ENCODE measurements at places on chromosomes 16 and 17.

DNA sequence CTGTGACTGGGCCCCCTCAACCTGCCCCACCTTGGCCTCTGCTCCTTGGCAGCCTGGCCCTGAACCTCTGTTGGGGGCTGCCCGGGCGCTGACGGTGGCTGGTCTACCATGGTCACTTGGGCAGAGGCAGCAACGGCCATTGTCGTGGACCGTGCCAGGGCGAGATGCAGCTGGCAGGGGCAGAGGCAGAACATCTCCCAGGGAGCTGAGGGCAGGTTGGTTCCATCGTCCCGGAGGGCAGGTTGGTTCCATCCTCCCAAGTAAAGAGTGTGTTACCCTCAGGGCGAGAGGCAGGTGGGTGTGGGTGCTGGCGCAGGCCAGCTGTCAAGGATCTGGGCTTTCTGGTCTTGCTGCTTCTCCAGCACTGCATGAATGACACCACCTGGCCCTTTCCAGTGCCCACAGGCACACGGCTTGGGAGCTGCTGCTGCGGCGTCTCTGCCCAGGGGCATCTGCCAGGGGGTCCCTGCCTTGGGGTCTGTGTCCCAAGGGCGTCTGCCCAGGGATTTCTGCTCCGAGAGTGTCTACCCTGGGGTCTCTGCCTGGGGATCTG is 12.0 kb downstream of the ACSF3 start:
- no peak for DNase-seq

DNA sequence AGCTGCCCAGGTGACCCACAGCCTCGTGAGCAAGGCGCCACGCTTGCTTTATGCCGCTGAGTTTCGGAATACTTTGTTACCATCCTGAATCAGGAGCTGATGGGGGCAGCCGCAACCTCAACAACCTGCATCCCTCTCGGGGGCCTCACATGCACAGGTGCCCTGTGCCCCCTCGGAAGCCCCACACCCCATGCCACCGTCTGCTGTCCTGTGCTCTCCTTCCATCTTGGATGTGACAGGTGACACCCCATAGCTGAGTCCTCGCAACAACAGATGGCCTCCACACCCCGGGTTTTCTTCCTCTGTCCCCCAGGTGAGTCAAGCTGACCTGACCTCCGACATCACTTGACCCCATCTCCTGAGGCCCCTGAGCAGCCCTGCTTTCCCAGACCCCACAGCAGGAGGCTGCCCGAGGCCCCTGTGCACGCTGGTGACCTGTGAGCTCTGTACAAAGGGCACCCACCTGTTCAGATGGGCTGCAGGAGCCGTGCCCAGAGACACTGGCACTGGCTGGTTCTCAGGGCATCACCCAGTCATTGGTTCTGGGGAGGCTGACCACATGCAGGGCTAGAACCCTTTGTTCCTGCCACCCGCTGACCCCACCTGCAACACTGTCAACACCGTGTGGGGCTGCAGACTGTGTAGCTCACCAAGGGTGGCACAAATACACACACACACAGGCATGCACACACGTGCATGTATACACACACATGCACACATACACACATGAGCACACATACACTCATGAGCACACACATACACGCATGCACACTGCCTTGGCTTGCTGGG is 57.7 kb downstream of the RMI2 start:
- no peak for DNase-seq

GRCh38 chr17:57466017-57466471 is 209.7 kb downstream of the MSI2 start:
- no peak for DNase-seq

DNA sequence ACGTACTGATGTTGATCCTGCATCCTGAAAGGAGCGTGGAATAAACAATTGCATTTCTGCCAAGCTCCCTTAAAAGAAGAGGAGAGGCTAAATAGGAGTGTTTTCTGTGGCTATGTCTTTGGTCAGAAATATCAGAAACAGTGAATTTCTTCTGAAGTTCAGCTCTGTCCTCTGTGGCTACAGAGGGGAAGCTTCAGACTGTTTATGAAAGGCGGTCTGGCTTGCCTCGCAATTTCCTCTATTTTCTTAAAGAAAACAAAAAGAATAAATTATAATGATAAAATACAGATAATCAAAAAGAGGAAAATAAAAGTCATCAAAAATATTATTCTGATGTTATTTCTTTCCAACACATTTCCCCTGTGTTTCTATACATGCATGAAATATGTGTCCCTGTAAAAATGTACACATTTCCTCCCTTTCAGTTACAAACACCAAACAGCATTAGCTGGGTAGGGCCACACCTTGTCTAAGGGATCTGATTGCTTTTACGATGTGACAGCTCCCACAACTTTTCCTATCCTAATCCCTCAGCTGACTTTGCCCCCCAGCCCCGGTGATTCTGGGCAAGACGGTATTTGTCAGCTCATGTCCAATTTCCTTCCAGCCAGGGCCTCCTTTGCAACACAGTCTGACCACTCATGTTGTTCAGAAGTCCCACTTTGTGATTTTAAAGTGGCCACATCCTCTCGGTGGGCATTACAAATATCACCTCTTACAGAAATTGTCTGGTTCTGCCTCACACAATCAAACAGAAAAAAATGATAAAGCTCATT is 439.0 kb downstream of the HS3ST3B1 start:
- DNase-seq = no peak

DNA sequence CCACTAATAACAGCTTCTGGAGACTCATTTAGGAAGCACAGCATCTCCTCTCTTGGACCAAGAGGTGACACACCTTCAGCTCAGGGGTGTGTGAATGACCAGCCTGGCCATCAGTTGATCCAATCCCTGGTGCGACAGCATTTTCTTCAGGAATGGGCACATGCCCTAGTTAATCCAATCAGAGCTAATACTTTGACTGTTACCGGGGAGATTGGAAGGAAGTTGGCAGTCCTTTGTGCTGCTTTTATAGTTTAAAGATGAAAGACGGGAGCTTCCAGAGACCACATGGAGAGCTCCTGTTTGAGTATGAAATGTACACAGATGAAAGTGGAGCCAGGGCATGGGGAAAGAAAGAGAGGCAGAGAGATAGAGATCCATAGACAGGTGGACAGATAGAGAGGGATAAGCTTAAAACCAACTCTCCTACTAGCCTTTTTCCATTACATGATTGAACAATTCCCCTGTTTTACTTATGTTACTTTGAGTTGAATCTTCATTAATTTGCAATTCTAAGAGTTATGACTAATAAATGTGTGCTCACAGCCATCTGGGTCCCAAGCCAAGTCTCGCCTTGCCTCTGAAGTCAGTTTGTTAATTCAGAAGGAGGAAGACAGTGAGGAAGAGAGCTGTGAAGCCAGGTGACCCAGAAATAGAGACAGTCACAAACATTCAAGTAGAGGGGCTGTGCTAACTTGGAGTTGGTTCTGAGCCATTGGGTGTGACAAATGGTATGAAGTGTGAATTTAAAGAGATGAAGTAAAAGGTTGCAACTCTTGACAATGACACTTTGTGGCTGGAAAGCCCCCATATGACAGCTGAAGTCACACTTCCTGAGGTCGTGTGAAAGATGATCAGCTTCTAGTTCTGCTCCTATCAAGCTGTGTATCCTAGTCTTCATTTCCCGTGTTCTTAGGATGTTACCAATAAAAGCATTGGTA is 120.0 kb upstream of the GOT2 start:
- no peak for DNase-seq

GRCh38 chr16:16110111-16110490 is 113.2 kb downstream of the ABCC6 start:
- DNase-seq = no peak

- no peak for DNase-seq
Measured at GRCh38 chr17:55663400-55663799, 59.3 kb downstream of the TMEM100 start.

GRCh38 chr16:87855852-87856715 is 13.2 kb downstream of the SLC7A5 start:
- DNase-seq = no peak

GRCh38 chr17:50265212-50265611 is 9.1 kb upstream of the TMEM92 start:
- no peak for DNase-seq

- DNase-seq = no peak
Measured at GRCh38 chr17:9577373-9577709, 899 bp downstream of the CFAP52 start.

- DNase-seq = no peak
Measured at GRCh38 chr17:74698069-74698468, 14.7 kb downstream of the CD300LF start.

- DNase-seq = peak; percentile 9
Measured at GRCh38 chr16:74052016-74052415, 244.6 kb upstream of the PSMD7 start.

GRCh38 chr17:3040882-3041281 is 22.5 kb downstream of the OR1D5 start:
- DNase-seq = no peak

DNA sequence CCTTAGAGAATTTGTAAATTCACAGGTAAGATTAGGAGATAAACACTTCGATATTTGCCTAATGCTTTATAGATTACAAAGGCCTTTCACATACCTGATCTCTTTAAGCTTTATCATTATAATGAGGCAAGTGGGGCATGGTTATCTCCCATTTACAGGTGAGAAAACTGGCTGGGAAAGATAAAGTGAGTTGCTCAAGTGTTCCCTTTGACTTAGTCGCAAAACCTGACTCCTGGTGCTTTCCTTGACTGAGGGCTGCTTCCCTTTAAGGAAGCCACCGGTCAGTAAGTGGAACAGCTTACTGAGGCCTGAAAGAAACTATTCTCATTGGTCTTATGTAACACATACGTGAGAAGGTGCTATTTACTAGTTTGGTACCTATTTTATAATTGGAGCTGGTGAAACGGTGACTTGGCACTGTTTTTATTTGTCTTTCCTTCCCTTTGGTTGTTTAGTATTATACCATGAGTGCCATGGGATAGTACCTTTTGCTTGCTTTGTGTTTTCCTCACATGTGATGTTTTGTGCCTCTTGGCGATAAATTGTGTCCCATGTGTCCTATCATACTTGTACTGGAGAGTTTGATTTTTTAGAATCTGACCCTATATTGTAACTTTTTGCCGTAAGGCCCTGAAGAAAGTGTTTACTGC is 57.2 kb downstream of the NUP88 start:
- no peak for DNase-seq

DNA sequence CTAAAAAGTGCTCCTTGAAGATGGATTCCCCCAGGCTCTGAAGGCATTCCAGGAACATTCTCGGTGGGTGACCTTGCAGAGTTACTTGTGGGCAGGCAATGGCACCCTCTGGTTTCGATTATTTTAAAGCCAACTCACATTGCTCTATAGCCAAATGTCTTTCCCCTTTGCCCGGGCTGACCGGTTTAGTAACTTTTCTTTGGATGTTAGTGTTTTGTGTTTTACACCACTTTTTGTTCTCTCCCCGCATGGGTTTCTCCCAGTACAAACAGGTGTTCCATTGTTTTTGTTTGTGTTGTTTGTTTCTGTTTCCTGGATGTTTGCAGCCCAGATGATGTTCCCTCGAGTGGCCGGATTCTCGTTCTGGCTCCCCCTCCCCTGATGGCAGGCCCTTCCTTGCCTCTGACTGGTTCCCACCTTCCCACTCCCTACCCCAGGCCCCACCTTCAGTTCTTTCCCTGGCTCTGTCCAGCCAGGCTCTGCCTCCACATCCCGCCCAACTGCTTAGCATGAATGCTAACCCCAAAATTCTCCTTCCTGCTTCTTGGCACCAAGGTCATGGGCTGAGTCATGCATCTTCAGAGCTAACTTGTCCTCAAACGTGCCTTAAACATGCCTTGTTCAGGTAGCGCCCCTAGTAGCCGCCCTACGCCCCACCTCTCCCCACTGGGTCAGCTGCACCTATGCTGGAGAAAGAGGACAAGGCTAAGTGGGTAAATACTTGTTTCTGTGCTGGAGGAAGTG is 40.6 kb downstream of the ELAC2 start:
- no peak for DNase-seq

- peak; percentile 28 for DNase-seq
Measured at GRCh38 chr17:19274893-19275292, 37.7 kb downstream of the EPN2 start.

GRCh38 chr16:85969591-85969990 is 70.6 kb downstream of the IRF8 start:
- peak; percentile 13 for DNase-seq

DNA sequence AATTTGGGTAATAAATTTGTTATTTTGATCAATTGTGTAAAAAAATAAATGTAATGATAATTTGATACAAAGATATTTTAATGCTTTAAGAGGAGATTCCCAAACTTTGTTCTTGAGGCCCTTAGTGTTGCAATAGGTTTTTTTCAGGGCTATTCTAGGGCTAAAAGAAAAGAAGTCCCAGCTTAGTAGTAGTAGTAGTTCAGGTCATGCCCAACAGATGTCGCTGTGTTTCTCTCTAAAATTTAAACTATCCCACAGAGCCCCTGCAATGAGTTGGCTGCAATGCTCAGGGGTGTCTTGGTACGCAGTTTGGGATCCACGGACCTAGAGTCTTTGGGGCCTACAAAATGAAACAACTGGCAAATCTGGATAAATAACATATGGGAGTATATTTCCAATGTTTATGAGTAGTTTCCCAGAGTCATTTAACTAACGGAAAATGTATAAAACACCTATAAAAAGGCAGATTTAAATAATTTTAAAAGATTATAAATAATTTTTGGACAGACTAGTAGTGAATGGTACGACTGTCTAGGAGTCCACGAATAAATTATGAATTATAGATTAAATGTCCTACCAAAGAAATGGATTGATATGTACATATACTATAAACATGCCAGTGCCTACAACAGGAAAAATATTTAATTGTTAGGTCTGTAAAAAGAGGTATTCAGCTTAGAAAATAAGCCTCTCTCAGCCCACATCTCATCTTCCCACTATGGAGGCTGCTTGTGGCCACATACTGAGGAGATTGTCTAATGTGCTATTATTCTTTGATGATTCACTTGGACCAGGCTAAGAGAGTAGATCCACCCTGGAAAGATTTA is 228.5 kb upstream of the PMFBP1 start:
- peak; percentile 71 for DNase-seq

GRCh38 chr16:74309789-74310781 is 13.5 kb downstream of the PSMD7 start:
- peak; percentile 52 for DNase-seq

GRCh38 chr17:60845012-60845411 is 167.4 kb downstream of the BCAS3 start:
- DNase-seq = no peak

- peak; percentile 34 for DNase-seq
Measured at GRCh38 chr16:4319454-4320421, 3.9 kb downstream of the GLIS2 start.

- no peak for DNase-seq
Measured at GRCh38 chr17:10447026-10447931, 22.1 kb downstream of the MYH4 start.

- DNase-seq = no peak
Measured at GRCh38 chr16:937723-938122, 33.1 kb downstream of the LMF1 start.

GRCh38 chr16:54288030-54288834 is 1.6 kb upstream of the IRX3 start:
- DNase-seq = no peak

DNA sequence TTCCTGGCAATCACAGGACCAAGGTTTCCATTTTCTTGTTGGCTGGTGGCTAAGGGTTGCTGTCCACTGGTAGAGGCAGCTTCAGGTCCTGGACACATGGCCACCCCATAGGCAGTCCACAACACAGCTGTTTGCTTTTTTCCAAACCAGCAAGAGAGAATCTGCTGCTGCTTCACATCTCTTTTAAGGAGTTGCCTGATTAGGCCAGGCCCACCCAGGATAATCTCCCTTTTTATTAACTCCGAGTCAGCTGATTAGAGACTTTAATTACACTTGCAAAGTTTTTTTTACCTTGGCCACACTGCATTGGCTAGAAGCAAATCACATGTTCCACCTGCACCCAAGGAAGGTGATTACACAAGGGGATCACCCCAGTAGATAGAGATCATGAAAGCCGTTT is 106.6 kb upstream of the IRX6 start:
- DNase-seq = no peak
